ENCODE measurements at places on chromosomes 6 and 20.

GRCh38 chr6:141464490-141464889 lies 668.2 kb upstream of the GJE1 start:
- no peak overlapping the region for H3K27ac ChIP-seq
- peaks cover 8% of the 10 kb centered on the region for H3K4me1 ChIP-seq
- DNase-seq, result no peak
- H3K4me3 ChIP-seq, result no peak overlapping the region

DNA sequence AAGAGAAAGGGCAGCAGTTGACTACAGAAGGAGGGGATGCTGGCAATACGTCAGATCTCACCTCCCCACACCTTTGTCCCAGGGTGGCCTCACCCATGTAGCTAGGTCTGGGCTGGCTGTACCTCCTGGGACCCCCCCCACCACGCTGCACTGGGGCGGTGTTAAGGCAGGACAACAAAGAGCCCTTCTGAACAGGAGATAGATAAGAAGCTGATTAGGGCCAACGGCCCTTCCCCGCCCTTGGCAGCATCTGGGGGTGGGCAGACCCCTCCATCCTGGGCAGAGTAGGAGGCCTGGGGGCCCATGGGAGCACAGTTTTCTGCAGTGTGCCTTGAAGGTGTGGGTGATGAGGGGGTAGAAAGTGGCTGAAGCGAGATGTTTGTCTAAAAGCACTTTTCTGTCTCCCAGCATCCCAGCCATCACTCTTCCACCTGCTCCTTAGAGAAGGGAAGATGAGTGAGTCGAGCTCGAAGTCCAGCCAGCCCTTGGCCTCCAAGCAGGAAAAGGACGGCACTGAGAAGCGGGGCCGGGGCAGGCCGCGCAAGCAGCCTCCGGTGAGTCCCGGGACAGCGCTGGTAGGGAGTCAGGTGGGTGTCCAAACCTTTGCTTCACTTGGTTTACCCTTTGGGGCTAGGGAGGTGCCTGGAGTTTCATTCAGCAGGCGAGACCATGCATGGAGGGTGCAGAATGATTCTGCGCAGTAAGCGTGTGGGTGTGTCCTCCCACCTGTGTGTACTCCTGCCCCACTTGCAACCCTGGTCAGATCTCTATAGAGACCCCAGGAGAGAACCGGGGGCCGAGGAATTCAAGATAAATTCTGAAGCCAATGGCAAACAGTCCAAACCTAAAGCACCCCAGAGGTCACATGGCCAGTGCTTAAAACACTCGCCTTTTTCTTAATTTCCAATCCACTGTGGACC lies 3.9 kb downstream of the HMGA1 start:
- H3K27ac ChIP-seq, result no peak overlapping the region
- peaks cover 10% of the 10 kb centered on the region for H3K4me1 ChIP-seq
- H3K4me3 ChIP-seq, result no peak overlapping the region
- DNase-seq, result no peak

DNA sequence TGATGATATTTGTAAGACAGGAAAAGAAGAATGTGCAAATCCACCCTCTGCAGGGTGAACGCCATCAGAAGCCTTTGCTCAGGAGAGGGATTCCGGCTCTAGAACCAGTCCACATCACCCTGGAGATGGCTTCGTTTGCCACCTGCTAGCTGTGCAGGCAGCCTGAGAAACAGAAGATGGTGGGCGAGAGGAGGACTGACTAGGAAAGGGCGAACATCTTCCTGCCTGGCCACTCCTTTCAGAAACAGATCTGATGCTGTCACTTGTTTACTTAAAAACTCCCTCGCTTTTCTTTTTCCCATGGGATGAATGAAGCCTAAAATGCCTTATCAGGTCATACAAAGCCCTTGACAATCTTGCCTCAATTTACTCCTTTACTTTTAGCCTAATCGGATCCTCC lies 1.2 kb downstream of the PTPRA start:
- H3K4me3 ChIP-seq, result peak overlapping the region; percentile 82
- DNase-seq, result no peak
- H3K36me3 ChIP-seq, result no peaks in the 10 kb centered on the region
- H3K4me1 ChIP-seq, result peaks cover 3% of the 10 kb centered on the region
- peaks cover 24% of the 10 kb centered on the region for H3K27me3 ChIP-seq

- H3K4me3 ChIP-seq, result peak overlapping the region; percentile 67
- no peak for DNase-seq
- H3K27me3 ChIP-seq, result peaks cover 68% of the 10 kb centered on the region
- peaks cover 3% of the 10 kb centered on the region for H3K4me1 ChIP-seq
- H3K36me3 ChIP-seq, result no peaks in the 10 kb centered on the region
Observed at GRCh38 chr6:28809947-28810658, 113.7 kb downstream of the TRIM27 start.

DNA sequence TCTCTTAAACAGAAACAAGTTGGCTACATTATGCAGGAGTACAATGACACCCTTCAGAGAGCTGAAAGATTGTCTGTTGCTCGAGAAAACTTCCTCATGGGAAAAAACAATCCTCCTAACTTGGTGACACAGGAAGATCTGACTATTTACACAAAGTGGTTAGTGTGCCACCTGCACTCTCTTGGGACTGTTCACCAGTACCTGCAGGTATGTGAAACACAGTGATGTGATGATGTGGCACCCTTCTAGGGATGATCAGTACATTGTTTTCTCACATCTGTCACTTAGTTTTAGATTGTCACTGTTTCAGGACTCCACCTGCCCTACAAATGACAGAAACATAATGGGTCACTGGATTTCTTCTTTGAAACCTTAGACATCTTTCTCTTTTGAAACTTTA lies 101.8 kb downstream of the CEP57L1 start:
- no peak for DNase-seq
- H3K4me1 ChIP-seq, result no peaks in the 10 kb centered on the region
- H3K4me3 ChIP-seq, result no peak overlapping the region
- H3K27ac ChIP-seq, result no peak overlapping the region
- H3K36me3 ChIP-seq, result no peaks in the 10 kb centered on the region

- no peaks in the 10 kb centered on the region for H3K27me3 ChIP-seq
- no peak for DNase-seq
- H3K36me3 ChIP-seq, result peaks cover 5% of the 10 kb centered on the region
- H3K27ac ChIP-seq, result no peak overlapping the region
Observed at GRCh38 chr20:17616480-17617211, 46.8 kb downstream of the DSTN start.

GRCh38 chr6:95185874-95186273 lies 391.5 kb upstream of the MANEA start:
- DNase-seq, result no peak
- no peak overlapping the region for H3K4me3 ChIP-seq
- no peaks in the 10 kb centered on the region for H3K27me3 ChIP-seq
- no peaks in the 10 kb centered on the region for H3K36me3 ChIP-seq
- H3K27ac ChIP-seq, result no peak overlapping the region
- H3K4me1 ChIP-seq, result no peaks in the 10 kb centered on the region

DNA sequence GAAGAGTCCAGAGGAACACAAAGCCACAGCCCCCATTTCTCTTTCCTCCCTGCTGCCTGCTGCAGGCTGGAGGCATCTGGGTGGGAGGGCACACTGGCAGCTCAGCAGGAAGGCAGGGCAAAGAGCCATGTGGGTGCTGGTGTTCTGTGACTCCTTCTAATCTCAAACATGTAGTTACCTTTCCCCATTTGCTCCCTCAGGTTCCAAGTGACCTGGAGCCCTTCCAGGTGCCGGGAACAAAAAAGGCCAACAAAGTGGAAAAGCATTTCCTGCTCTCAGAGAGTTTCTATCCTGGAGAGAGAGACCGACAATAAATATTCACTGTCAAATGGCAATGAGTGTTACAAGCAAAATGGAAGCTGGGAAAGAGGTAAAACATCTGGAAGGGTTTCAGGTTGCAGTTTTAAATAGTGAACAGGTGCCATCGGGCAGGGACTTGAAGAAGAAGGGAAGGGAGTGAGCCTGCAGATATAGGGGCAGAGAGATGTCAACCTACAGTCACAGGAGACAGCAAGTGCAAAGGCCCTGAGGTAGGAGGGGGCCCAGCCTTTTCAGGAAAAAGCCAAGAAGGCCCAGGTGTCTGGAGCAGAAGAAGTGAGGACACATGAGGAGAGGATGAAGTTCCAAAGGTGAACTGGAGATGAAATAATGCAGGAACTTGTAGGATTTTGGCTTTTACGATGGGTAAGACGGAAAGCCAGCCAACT lies 43.6 kb upstream of the IYD start:
- no peaks in the 10 kb centered on the region for H3K36me3 ChIP-seq
- no peak overlapping the region for H3K4me3 ChIP-seq
- no peaks in the 10 kb centered on the region for H3K4me1 ChIP-seq
- no peak overlapping the region for H3K27ac ChIP-seq
- no peak for DNase-seq

GRCh38 chr6:46170357-46171289 lies at the start of gene ENPP5:
Gene ENPP5 (minus strand): TSS chr6:46170980. CDS start chr6:46168262, 2,718 bp downstream.
- DNase-seq, result peak; percentile 92
- H3K27ac ChIP-seq, result peak within 1 kb of the TSS; percentile 63
- H3K4me1 ChIP-seq, result 0 out of 2 replicates have a peak, but pooled peaks cover 2% of the 10 kb centered on the region
- H3K4me3 ChIP-seq, result peak within 1 kb of the TSS; percentile 89
- H3K36me3 ChIP-seq, result no peaks in the 10 kb centered on the region

DNA sequence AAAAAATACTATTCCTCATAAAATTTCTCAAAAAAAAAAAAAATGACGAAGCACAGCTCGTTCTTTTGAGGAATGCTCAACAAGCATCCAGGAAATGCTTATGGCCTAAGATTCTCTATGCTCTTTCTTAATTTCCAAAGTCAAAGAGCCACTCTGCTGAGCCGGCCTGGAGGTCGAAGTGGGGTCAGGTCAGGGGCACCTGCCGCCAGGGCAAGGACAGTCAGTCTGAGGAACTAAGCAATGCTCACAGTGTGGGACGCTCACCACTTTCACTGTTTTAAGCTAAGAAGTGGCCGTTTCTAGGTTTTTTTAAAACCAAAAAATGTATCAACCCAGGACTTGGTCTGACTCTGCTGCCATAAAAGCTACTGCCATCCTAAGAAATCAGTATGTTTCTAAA lies 17.3 kb downstream of the YTHDF1 start:
- H3K36me3 ChIP-seq, result peaks cover 19% of the 10 kb centered on the region
- H3K27ac ChIP-seq, result no peak overlapping the region
- DNase-seq, result no peak

DNA sequence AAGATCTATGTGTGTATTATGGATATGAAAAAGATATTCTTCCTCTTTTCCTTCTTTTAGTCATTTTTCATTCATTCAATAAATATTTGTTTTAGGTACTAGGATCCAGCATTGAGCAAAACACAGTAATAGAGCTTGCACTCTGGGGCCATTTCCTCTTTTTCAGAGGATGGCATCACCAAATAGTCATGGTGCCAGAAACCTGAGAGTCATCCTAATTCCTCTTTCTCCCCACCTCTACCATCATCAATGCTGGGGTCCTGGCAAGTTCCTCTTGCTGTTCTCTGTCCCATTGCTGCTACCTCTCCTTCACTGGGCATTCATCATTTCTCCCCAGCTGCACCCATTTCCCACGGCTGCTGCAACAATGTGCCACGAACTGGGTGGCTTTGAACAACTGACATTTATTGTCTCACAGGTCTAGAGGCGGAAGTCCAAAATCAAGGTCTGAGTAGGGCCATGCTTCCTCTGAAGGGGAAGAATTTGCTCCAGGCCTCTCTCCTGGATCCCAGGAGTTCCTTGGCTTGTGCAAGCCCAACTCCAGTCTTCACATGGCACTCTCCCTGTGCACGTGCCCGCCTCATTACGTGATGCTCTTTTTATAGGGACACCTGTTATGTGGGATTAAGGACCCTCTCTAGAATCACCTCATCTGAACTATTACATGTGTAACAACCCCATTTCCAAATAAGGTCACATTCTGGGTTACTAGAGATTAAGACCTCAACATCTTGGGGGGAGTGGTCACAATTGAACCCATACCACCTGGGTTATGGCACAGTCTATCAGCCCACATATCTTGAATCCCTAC lies 9.5 kb upstream of the IGF2R start:
- no peaks in the 10 kb centered on the region for H3K4me1 ChIP-seq
- H3K36me3 ChIP-seq, result no peaks in the 10 kb centered on the region
- H3K4me3 ChIP-seq, result no peak overlapping the region
- H3K27ac ChIP-seq, result no peak overlapping the region

- no peak overlapping the region for H3K4me3 ChIP-seq
- no peak overlapping the region for H3K27ac ChIP-seq
- H3K4me1 ChIP-seq, result no peaks in the 10 kb centered on the region
- no peaks in the 10 kb centered on the region for H3K27me3 ChIP-seq
- DNase-seq, result no peak
Observed at GRCh38 chr20:47276251-47276650, 80.2 kb downstream of the ZMYND8 start.

GRCh38 chr6:127177923-127178231 lies 59.4 kb downstream of the RSPO3 start:
- H3K4me1 ChIP-seq, result no peaks in the 10 kb centered on the region
- DNase-seq, result no peak
- H3K36me3 ChIP-seq, result no peaks in the 10 kb centered on the region
- no peak overlapping the region for H3K27ac ChIP-seq
- H3K27me3 ChIP-seq, result no peaks in the 10 kb centered on the region

DNA sequence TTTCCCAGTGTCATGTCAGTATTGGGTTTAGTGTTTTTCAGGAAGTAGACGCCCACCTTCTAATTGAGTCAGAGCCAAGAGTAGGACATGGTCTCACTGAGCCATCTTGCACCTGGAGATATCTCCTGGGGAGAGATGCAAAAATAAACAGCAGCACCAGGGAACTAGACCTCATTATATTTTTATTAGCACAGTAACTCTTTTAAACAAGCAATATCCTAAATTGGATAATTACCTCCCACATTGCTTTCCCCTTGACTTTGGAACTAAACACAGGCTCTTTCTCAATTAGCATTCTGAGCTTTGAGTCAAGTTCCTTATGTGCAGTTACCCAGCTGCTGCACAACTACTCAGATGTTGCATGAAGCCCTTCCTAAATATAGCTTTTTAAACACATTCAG lies 175.4 kb downstream of the IBTK start:
- no peak overlapping the region for H3K27ac ChIP-seq
- H3K36me3 ChIP-seq, result no peaks in the 10 kb centered on the region
- no peaks in the 10 kb centered on the region for H3K4me1 ChIP-seq
- no peaks in the 10 kb centered on the region for H3K27me3 ChIP-seq

GRCh38 chr6:134073161-134073560 lies 20.7 kb upstream of the SLC2A12 start:
- DNase-seq, result no peak
- no peak overlapping the region for H3K27ac ChIP-seq
- H3K27me3 ChIP-seq, result no peaks in the 10 kb centered on the region
- H3K4me3 ChIP-seq, result no peak overlapping the region
- peaks cover 12% of the 10 kb centered on the region for H3K4me1 ChIP-seq
- H3K36me3 ChIP-seq, result no peaks in the 10 kb centered on the region

DNA sequence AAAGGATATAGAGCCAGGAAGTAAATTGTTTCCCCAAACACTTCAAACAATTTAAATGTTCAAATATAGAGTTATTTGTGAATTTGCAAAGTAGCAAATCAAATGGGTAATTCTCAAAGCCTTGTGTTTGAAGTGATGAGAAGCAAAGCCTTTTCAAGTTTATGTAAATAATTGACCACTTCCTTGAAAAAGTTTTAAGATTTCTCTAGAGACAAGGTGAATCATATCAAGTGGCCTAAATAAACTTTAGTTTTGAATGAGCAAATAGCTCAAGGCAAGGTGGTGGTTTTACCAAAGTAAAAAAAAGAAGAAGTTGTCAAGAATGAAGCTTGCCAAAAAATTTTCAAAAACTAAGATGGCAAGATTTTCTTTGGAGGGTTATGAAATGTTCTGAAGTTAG lies 42.6 kb upstream of the IFNGR1 start:
- H3K4me3 ChIP-seq, result no peak overlapping the region
- DNase-seq, result no peak
- H3K36me3 ChIP-seq, result no peaks in the 10 kb centered on the region
- no peaks in the 10 kb centered on the region for H3K27me3 ChIP-seq
- no peaks in the 10 kb centered on the region for H3K4me1 ChIP-seq
